Activated CD4-positive, alpha-beta T cell treated with anti-CD3 and anti-CD28 coated beads, Interleukin-2, Interleukin-6, amounts not matched to agents 100 ng/mL and 50 ng/mL, durations not matched to agents 16 hours and 8 hours (primary cell): ENCODE measurements at places on chromosomes 13 and 19.

DNA sequence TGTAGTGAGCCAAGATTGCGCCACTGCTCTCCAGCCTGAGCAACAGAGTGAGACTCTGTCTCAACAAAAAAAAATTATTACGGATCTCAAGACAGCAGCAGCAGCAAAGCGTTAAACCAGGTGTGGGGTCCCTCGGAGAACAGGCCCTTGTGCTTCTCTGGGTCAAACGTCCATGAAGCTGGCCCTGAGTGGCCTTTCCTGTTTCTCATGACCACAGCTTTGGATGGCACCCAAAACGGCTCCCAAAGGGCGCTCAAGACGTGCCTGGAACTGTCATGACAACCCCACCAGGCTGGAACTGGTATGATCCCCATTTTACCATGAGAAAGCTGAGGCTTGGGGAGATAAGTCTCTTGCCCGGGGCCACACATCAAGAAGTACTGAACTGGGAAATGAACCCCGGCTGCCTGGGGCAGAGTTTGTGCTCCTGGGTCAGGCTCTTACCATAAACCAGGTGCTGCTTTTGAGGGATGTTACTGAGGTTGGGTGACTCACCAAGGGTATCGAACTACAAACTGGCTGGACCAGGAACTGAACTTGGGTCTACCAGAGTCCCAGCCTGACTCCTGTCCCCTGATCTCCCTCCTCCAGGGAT is 11.6 kb upstream of the SAMD1 start:
- DNase-seq, result no peak

GRCh38 chr13:114228176-114228575 is 6.5 kb upstream of the CDC16 start:
- no peak for DNase-seq

DNA sequence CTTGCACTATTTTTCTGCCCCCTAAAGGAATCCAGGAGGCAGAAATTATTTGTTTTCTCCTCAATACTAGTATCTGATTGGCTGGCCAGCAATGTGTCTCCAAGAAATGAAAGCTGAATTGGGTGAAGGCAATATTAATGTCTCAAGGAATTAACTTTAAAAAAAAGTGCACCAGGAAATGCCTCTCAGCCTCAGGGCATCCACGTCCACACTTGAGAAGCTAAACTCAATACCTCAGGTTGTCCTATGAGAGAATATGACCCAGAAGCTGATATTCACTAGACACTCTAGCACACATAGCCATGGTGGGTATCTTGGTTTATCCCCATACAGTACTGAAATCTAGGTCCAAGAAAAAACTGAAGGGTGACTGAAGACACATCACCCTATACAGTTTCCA is 2.1 kb downstream of the ZNF91 start:
- DNase-seq, result no peak

DNA sequence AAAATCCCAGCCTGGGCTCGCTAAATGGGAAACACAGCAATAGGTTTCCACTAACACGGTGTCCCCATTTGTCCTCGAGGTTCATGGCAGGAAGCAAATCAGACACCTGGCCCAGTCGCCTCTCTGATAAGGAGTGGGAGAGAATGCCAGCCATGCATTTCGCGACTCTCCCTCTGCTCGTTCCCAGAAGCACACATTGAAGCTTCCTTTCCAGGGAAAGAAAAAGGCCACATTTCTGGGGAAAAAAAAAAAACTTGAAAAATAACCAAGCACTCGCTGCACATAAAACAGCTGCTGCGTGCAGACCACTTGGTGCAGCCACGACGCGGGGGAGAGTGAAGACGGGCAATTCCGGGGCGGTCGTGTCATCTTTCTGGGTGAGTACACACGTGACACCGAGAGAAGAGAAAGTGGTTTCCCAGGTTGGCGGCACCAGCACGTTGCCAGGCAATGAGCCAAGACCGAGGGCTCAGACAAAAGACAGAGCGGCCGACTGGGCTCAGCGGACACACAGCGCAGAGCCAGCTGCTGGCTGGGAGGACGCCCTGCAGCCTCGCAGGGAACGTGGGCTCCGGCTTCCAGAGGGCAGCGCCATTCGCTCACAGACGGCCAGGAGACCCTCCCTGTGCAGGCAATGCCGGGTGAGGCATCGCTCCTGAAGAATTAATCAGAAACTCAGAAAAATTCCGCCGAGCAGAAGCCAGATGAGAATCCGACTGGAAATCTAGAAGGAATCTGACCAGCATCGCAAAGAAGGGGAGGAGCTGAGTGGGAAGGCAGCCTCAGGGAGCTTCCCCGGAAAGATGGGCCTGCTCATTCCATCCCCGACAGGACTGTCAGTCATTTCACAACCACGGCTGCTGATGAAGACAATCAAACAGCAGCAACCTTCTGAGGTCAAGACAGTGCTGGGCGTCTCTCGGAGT is 83.2 kb upstream of the IRS2 start:
- peak; percentile 8 for DNase-seq

GRCh38 chr13:61084988-61085387 is 330.7 kb downstream of the PCDH20 start:
- no peak for DNase-seq
